WERI-Rb-1 (cell line): ENCODE measurements at places on chromosomes 1 and 21.

GRCh38 chr1:7967196-7967595 lies 5.7 kb downstream of the PARK7 start:
- no peak for DNase-seq

GRCh38 chr1:217402301-217402700 lies 228.6 kb downstream of the GPATCH2 start:
- no peak for DNase-seq

GRCh38 chr1:234987415-234988154 lies 141.1 kb downstream of the TOMM20 start:
- peak; percentile 96 for DNase-seq

GRCh38 chr1:36924282-36924811 lies 110.0 kb downstream of the GRIK3 start:
- peak; percentile 31 for DNase-seq

GRCh38 chr1:6162341-6162740 lies 17.8 kb downstream of the CHD5 start:
- no peak for DNase-seq

- no peak for DNase-seq
Measured at GRCh38 chr1:233790121-233790520, 114.4 kb upstream of the SLC35F3 start.

DNA sequence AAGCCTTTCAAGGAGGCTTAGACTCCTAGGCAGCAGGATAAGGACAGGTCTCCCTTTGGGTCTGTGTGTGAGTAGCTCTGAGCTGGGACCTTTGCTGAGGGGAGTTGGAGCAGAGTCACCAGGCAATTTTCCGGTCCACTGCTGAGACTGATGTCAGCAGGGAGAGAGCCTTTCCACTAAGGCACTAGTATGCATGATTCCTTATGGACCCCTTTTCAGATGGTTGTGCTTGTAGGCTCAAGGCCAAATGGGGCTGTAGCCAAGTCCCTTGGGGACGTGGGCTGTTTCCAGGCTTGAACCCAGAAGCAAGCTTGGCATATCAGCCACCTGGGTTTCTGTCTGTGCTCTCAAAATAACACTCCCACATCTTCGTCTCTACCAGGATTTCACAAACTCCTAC lies 73.0 kb downstream of the CCDC18 start:
- no peak for DNase-seq

DNA sequence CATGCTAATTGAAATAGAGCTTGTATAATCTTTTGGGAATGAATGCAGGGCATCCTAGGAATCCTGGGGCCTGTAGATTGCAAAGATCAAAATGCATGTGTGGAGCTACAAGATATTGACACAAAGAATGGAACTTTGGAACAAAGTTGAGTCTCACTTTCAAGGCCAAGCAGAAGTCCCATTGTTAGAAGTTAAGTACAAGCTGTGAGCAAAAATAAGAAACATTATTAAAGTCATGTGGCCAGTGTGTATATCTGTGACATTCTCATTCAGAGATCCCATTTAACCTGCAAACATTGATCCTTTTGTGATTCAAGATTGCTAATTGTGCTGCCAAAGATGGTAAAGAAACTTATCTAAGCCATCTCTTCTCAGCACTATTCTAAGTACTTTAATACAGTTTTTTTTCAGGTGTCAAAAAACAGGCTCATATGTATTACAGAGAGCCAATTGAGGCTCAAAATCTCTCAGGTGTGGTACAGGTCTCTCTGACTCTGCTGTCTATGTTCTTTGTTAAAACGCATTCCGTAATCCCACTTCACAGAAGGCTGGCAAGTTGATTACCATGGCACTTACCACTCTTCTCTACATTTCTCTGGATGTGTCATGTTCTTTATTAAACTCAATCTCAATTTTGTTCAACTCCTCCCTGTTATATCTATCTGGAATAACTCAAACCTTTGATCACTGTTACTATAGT lies 704.4 kb upstream of the NEGR1 start:
- no peak for DNase-seq

DNA sequence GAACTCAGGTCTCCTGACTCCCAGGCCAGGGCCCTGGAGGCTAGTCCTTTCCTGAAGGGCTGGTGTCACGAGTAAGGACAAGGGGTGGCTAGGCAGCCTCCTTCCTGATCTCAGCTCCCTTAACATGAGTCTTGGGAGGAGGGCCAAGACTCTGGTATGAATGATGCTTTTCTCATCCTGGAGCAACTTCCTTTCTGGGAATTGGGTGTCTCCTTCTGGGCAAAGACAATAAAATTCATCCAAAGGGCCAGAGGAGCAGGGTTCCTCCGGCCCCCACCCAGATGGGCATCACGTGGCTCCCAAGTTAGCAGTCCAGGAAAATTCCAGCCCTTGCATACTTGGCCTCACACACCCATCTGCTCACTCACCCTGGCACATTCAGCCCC lies at the start of gene FAM167B:
Gene FAM167B, plus strand, starts transcription at position 335 of the 386 bp plus-strand sequence. CDS start 200 bp downstream, outside the sequence.
- DNase-seq = no peak
